Fibroblast of skin of abdomen (primary cell): ENCODE measurements at places on chromosomes 4 and X.

- peak; percentile 7 for DNase-seq
Measured at GRCh38 chr4:57442831-57443291, 332.7 kb upstream of the IGFBP7 start.

DNA sequence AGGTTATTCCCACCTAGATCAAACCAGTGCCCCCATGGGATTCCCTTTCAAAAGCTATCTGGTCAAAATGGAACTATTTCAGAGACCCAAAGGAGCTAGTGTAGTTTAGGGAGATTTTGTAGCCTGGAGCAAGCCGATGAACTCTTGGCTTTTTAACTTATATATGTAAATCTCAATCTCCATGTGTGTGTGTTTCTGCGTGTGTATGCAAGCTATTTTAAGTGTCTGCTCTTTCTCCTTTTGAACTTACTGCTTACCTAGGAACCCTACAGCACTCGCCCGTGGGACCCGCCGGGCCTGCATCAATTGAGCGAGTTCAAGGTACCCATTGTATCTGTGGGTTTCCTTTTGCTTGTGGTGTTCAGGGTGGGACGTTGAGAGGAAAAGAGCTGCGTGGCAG, 10.4 kb downstream of the CSTF2 start:
- DNase-seq: no peak

GRCh38 chr4:90122355-90122748, 4.8 kb upstream of the CCSER1 start:
- DNase-seq: no peak

GRCh38 chr4:101102114-101102742, 245.1 kb downstream of the PPP3CA start:
- peak; percentile 84 for DNase-seq

DNA sequence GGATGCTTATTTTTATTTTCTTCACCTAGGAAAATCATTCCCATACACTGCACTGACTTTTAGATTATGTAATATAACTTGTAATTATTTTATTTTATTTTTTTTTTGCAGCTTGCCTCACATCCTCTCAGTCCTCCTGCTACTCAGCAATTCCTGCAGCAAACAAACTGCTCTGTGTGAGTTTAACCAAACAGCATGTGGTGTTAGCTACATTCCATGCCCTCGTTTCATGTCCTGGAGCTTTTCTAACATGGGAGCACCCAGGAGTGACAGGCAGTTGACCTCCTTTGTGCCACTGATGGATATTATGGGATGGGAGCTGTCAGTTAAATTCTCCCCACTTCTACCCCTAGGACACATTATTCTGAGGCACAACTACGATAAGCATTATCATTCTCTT, 24.8 kb downstream of the CXCL1 start:
- DNase-seq: no peak

DNA sequence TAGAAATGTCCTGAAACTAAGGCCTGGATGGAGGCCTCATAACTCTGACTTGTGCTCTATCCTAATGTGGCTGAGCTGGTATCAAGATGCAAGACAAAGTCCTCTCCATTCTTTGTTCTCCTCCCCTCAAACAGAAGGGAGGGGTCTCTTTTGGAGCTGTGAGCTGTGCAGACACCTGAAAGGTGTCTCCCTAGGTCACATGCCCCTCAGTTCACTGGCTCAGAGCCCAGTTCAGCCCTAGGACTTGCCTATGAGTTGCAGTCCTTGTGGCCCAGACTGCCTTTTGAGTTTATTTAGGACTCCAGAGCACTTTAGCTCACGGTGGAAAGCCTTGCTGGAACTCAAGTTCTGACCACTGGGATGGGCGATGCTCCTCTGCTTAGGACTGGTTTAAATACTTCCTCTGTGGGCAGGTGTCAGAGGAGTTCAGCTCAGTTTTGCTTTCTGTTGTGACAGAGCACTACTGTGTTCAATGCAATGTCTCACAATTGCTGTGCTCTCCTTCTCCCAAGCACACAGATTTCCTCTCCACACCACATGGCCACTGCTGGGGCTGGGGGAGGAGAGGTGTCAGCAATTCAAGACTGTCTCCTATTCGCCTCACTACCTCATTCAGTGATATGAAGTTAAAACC, 84.8 kb upstream of the ZNF827 start:
- no peak for DNase-seq

DNA sequence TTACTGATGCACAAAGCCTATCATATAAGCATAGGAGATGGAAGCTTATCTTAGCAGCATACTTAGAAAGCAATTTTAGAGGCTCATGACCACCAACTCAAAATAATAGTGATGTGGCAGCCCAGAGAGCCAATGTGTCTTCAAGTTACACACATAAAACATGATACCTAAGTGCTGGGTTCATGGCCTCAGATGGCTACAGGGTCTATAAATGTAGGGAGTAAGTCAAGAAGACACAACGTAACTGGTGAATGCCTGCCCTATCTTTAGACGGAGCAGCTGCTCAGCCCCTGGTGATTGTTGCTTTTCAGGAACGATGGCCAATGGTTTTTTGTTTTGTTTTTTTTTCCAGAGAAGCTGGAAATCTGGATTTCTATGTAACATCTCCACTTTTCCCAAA, 42.8 kb downstream of the RNF150 start:
- no peak for DNase-seq

- DNase-seq: no peak
Measured at GRCh38 chr4:67092351-67092750, 453.0 kb downstream of the CENPC start.

GRCh38 chr4:110361921-110362320, 114.0 kb upstream of the ENPEP start:
- DNase-seq: peak; percentile 89
